ENCODE measurements at places on chromosomes 1 and 21.

- DNase-seq = no peak
Observed at GRCh38 chr1:103106426-103107341, 1.6 kb downstream of the COL11A1 start.

GRCh38 chr1:226964068-226964425 lies 24.0 kb downstream of the COQ8A start:
- DNase-seq = no peak

- no peak for DNase-seq
Observed at GRCh38 chr1:18668046-18668445, 37.4 kb downstream of the PAX7 start.

- no peak for DNase-seq
Observed at GRCh38 chr1:245105815-245106410, 48.9 kb upstream of the KIF26B start.

- no peak for DNase-seq
Observed at GRCh38 chr21:26949830-26950229, 17.1 kb downstream of the ADAMTS5 start.

DNA sequence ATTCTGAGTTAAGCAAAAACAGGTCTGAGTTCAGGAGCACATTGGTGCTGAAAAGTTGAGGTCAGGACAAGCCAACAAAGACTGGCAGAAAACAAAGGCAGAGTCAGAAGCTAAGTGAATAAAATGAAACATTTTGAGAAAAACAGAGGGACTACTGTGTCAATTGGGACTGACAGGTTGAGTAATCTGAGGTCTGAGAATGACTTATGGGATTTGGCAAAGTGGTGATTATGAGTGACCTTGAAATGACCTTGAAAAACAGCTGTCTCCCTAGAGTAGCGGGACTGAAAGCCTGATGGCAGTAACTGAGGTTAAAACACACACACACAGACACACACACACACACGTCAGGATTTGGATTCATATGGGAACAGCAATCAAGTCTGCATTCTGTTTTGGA lies 8.8 kb upstream of the COG2 start:
- no peak for DNase-seq

DNA sequence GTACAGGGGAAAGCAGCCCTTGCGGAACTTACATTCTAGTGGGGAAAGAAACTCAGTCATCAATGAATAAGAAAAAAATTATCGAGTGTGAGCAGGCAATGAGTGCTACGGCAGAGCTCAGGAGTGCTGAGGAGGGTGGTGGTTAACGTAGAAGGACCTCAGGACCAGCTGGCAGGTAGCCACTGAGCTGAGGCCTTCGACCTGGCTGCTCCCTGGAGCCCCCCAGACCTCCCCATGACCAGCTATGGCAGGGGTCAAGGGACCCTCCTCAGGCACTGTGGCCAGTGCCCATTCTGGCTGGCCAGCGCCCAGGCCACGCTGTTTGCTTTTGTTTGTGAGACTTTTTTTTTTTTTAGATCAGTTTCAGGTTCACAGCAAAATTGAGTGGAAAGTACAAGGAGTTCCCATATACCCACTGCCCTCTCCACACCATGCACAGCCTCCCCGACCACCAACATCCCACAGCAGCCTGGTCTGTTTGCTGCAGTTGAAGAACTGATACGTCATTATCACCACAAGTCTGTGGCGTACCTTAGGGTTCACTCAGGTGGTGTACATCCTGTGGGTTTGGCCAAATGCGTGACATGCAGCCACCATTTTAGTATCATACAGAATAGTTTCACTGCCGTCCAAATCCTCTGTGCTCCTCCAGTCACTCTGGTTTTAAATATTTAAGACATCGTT lies 11.8 kb upstream of the TTC22 start:
- DNase-seq = no peak

Data from T-helper 9 cell (primary cell).